ENCODE measurements at places on chromosomes 12 and 14. TPM values are rescaled to one million over a fixed set of nuclear protein-coding genes. Genes with fewer than 3 reads are reported as not detected.

- no peak for DNase-seq
Observed at GRCh38 chr12:32504591-32504990, 105.2 kb downstream of the FGD4 start.

DNA sequence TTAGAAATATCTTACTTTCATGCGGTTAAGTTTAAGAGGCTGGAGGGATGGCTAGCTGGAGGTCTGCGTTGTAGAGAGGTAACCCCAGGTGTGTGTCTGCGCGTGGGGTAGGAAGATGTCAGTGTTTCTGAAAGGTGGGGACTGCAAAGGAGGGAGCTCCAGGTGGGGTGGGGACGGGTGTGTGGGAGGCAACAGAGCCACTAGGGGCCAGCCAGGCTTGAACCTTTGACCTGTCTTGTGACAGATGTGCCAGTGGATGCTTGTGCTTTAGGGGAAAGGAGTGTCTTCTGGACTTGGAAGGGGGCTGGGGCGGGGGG is 841 bp downstream of the GLI1 start:
- no peak for DNase-seq

DNA sequence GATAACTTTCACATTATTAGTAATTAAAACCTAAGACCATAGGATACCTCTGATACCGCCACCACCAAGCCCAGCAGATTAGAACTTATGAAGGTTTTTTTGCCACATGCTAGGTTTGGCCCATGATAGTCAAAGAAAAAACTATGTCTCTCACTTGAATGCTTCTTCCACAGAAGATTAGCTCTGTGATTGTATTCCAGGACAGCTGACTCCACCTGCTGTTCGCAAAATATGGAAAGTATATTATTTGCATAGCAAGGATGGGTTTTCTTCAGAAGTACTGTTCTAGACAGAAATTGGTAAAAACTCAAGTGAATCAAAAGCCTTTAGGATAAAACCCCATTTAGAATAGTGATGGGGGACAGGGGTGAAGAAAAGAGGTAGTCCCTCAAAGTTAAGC is 42.2 kb downstream of the PPFIBP1 start:
- DNase-seq, result no peak

- DNase-seq, result no peak
Observed at GRCh38 chr12:96196781-96197180, 2.6 kb downstream of the ELK3 start.

- no peak for DNase-seq
Observed at GRCh38 chr14:68460541-68460940, 332.3 kb downstream of the ZFP36L1 start.

DNA sequence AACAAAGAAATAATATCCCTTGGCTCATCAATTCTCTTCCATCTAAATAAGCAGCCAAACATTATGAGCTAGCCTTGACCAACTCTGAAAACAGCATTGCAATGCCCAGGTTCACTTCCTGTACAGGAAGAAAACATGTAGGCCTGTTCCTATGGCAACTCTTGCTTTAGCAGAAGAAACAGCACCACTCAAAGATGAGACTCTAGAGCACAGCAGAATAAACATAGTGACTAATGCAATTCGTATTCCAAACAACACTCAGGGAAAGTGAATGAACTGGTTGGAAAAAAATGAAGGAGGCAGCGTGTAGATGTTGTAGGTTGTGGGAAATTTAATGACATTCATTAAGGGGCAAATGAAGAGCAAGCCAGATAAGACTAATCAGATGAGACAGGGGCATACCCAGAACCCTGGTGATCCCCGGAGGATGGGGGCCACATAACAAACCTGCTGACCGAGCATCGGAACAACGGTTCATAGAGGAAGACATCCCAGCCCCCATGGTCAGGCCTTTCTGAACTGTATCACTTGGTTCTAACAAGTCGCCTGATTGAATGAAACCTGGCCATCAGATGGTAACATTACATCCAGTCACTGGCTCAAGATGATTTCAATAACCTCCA is 9.0 kb downstream of the ARHGDIB start:
- no peak for DNase-seq

- no peak for DNase-seq
Observed at GRCh38 chr12:57008178-57008577, 1.8 kb upstream of the ZBTB39 start.

GRCh38 chr14:74595006-74595735 is 16.9 kb downstream of the LTBP2 start:
- DNase-seq, result peak; percentile 83

The FSCB gene
- not detected for total RNA-seq

DNA sequence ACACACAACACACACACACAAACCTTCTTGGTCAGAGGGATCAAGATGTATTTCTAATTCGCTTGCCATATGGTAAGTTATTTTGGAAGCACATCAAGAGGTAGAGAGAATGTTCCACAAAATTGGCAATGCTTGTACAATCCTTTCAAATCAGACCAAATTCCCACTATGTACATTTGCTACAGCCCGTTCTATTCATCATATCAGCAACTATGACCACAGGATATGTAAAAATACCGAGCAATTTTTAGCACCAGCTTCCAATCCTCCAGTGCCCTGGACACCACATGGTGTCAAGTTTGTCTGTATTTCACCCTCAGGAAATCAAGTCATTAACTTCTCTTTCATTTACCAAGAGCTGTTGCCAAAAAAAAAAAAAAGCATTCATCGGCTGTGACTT is 21.2 kb downstream of the TBX5 start:
- DNase-seq, result no peak

The ERO1A gene
- total RNA-seq, result 14.6 TPM

GRCh38 chr12:94987801-94988200 is 15.7 kb downstream of the NDUFA12 start:
- no peak for DNase-seq

The ASPG gene
- 27.1 TPM for total RNA-seq

GRCh38 chr12:118109088-118109487 is 5.3 kb upstream of the VSIG10 start:
- no peak for DNase-seq

The PPP1R13B gene
- total RNA-seq, result 104 TPM

- no peak for DNase-seq
Observed at GRCh38 chr14:39722547-39723273, 290.5 kb upstream of the FBXO33 start.

GRCh38 chr14:24368562-24369252 is 723 bp downstream of the NFATC4 start:
- peak; percentile 52 for DNase-seq

The POTEM gene
- total RNA-seq, result not detected

DNA sequence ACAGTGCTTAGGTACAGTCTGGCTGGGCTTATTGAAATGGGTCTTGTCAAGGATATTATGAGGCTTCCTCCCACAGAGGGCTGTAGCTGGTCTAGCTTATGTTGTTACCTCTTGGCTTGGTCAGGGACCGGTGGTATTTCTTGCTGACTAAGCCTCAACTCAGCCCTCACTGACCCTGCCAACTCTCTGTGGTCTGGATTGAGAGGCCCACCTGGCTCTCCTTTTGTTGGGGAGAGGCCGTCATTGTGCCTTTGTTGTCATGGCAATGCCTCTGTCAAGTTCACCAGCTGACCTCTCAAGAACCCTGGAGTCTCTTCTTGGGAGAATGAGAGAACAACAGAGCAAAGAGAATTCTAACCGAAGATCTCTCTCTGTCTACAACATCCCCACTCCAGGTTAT is 245.6 kb upstream of the NPAS3 start:
- DNase-seq, result no peak

GRCh38 chr12:130649101-130650045 is 66.7 kb downstream of the RIMBP2 start:
- no peak for DNase-seq

- DNase-seq, result no peak
Observed at GRCh38 chr14:33444136-33444535, 505.5 kb downstream of the NPAS3 start.

The MMP17 gene
- 0.77 TPM for total RNA-seq
